Karpas-422 (cell line): ENCODE measurements at places on chromosomes 2 and 18. TPM values are rescaled to one million over a fixed set of nuclear protein-coding genes. Genes with fewer than 3 reads are reported as not detected.

DNA sequence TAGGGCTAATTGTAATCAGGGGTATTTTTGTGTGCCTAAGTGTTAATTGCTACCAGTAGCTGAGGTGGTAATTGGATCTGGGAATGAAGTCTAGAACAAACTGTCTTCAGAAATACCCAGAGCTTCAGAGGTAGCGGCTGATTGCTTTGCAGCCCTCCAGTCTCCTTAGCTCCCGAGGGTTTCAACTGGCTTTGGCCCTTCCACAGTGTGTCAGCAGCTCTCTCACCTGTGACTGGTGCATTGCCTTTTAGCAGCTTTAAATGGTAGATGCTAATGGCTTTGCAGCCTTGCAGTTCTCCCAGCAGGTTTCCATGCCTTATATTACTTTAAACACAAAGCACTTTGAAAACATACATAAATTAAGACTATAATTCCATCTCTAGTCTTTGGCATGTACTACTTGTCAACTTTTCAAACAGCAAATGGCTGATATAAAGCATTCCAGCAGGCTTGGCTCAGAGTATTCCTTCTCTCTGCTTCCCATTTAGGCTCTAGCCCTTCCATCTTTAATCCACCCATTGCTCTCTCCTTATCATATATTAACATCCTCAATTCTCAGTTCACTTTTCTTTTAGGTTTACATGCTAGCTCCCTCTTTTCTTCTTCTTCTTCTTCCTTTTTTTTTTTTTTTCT is 156.4 kb upstream of the GALNT13 start:
- no peak for DNase-seq

- DNase-seq = no peak
These were observed 5.1 kb downstream of the CXCR1 start for GRCh38 chr2:218161644-218162043.

DNA sequence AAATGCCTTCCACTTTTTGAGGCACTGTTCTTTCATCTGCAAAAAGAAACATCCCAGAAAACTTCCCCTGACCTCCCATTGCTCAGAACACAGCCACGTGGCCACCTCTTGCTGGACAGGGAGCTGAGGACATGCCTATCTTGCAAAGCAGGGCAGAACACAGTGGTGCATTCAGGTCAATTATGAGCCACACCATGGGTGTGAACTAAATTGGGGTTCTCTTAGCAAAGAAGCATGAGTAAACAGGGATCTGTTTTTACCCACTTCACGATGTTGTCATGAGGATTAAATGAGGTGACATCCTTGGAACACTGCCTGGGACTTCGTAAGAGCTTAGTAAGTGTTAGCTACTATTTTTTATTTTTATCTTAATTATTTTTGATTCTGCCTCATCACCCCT is 25.1 kb downstream of the BMP10 start:
- DNase-seq = no peak

The RAB6D gene
- total RNA-seq = not detected in 2 replicates

The SOS1 gene
- 34.6 and 91.7 TPM in 2 replicates for total RNA-seq

GRCh38 chr2:86706220-86706619 is 13.9 kb upstream of the RMND5A start:
- DNase-seq = no peak

DNA sequence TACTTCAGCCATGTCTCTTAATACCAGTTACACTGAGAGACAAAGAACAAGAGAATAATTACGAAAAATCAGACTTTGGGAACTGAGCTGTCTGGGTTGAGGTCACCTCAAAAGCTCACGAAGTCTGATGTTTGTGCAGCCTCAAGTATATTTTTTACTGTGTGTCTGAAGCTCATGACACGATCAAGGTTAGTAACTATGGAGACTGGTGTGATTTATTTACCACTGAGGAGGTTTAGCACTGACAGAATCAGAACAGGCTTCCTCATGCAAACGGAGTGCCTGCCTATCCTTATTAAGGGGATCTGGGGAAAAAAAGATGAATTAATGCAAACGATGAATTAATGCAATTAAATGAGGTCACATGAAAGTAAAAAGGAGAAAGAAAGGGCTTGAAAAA is 61.1 kb upstream of the RAPH1 start:
- DNase-seq = no peak

GRCh38 chr2:11500702-11501303 is 33.0 kb upstream of the GREB1 start:
- DNase-seq = no peak

The SERPINB2 gene
- not detected in 2 replicates for total RNA-seq

DNA sequence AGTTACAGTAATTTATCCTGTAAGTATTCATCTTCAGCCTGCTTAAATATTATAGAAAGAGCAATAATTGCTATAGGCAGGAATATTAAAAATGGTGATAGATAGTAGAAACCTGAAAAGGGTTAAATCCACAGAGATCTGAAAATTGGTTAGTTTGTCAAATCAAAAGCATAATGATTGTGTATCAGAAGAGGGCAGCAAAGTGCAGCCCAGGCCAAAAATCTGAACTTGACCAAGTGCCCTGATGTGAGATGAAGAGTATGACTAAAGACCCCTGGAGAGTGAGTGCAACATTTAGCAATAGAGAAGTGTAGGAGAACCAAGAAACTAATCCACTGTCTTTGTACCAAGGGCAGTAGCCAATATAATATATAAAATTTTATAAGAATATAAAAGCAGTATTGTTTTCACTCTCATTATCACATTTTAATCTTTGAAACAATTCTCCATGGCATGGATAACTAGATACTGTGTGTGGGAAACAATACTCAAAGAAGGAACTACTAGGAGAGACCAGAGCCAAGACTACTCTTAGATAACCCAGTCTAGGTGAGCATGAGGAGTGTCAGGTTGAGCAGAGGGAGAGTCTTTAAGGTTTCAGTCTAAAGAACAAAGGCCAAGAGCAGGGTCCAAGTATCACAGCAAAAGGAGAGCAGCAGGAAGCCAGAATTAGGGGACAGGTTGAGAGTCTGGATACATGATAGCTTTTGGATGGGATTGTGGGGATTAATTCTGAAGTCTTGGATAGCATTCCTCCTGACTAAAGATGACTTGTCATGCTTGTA is 148.7 kb downstream of the CALCRL start:
- DNase-seq = no peak

DNA sequence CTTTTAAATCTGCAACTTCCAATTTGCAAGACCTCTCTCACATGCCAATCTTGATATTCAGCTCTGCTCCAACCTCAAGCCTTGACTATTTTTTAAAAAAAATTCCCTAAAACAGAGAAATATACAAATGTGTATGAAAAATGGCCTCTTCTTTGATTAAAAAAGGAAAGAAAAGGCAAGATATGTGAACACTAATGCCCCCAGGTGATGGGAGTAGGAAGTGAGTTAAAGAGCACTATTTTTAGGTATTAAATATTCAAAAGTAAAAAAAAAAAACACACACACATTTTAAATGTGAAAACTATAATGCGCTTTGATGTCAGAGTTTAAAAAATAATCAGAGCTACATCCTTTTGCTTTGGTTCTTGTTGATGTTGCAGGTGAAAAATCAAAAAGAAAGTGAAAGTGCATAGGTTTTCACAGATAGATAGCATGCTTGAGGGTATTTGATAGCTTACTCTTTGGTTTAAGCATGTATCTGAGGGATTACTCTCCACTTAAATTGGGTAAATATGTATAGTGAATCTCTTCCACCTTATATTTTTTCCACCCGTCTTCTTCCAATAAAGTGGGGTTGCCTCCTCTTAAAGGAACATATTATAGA is 406.0 kb upstream of the POU3F3 start:
- DNase-seq = peak; percentile 42

The UBXN4 gene
- 49.9 and 65.9 TPM in 2 replicates for total RNA-seq

GRCh38 chr18:32301976-32302743 is 112.3 kb downstream of the MEP1B start:
- DNase-seq = no peak

DNA sequence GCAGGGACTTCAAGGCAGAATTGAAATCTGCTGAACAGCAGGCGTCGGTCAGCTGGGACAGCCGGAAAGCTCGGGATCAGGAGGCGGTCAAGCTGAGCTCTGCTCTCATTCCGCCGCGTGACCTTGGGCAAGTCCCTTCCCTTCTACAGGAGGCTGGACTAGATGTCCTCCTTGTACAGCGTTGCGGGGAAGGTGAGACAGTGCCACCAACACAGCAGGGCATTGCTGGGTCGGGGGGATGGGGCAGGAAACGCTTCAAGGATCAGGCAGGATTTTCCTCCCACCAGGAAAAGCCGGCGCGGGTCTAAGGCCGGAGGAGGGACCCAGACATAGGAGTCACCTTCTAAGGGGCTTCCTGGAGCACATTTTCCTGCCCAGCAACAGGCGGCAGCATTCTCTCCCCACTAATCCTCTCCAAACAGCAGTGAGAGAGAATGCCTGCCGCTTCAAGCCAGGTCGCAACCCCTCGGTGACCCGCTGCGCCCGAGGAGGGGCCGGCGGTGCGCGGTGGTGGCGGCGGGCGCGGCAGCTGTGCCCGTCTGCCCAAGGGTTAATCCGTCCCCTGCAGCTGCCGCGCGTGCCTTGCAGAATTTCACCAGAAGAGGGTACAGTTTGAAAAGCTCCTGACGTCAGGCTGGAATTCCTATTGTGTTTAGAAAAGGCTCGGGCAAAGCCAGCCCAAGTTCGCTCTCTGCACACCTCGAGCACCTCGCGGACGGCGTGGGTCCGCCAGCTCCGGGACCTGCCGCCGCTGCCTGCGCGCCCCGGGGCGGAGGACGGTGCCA is at the start of gene KCNF1:
Gene KCNF1, plus strand, starts transcription at position 644 of the 785 bp plus-strand sequence. CDS start 493 bp downstream, outside the sequence.
- DNase-seq = no peak

DNA sequence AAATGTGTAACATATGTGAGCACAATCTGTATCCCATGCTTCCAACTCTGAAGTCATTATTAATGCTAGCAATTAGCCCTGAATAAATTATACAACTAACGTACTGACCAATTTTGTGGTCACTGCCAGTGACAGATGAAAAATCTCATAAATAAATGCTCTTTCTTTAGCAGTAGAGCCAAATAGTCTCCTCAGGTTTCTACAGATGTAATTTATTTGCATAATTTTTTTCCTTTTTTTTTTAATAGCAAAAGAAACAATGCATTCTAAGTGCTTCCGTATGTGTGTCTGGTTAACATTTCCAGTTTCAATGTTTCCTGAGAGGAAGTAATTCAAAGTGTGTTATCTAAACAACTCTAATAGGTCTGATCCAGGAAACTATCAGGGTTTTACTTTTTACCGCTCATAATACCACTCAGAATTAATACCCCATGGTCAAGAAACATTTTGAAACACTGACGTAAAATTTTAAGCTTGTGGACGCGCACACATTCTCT is 108.4 kb downstream of the MEP1B start:
- no peak for DNase-seq

GRCh38 chr2:95001051-95001562 is 24.4 kb upstream of the MAL start:
- DNase-seq = no peak

The ICA1L gene
- 10.1 and 13.2 TPM in 2 replicates for total RNA-seq

DNA sequence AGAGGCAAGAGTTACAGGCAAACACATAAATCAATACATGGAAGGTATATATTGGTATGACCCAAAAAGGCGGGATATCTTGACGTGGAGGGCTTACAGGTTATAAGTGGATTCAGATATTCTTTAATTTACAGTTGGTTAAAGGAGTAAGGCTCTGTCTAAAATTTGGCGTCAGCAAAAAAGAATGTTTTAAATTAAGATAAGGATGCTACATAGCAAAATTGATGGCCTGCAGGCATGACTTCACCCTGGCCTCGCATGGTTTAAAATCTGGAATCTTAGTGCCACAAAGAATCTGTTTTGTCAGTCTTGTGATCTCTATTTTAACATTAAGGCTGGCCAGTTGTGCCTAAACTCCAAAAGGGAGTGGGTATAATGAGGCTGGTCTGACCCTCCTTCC is 58.4 kb upstream of the REL start:
- no peak for DNase-seq

The TMX3 gene
- 69.2 and 154 TPM in 2 replicates for total RNA-seq

The ABCG8 gene
- total RNA-seq = not detected in 2 replicates

- no peak for DNase-seq
These were observed 312.1 kb upstream of the MYT1L start for GRCh38 chr2:2642906-2643890.

The ABCB11 gene
- 0.07 TPM in 1 of 2 replicates, not detected in the other for total RNA-seq

The EMILIN1 gene
- 0.47 TPM in 1 of 2 replicates, not detected in the other for total RNA-seq

The WNT10A gene
- 2.9 and 3.8 TPM in 2 replicates for total RNA-seq

- DNase-seq = no peak
These were observed 18.6 kb downstream of the ARL4C start for GRCh38 chr2:234478121-234478858.

The KCNE4 gene
- not detected in 2 replicates for total RNA-seq

DNA sequence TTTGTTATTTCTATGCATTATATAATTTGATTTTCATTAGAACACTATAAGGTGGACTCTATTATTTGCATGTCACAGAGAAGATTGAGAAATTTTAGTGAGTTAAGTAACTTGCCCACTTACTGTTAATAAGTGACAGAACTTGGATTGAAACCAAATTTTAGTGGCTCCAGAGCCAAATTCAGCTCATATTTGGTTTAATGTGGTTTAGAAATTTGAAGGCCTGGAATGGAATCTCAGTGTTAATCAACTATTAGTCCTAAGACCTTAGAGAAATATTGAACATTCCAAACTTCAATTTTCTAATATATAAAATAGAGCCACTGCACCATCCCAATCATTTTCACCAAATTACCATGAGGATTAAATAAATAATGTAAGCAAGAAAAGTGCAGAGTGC is 281.6 kb downstream of the ZNF385B start:
- DNase-seq = no peak

The SH3RF3 gene
- total RNA-seq = 0.11 and 0.34 TPM in 2 replicates

DNA sequence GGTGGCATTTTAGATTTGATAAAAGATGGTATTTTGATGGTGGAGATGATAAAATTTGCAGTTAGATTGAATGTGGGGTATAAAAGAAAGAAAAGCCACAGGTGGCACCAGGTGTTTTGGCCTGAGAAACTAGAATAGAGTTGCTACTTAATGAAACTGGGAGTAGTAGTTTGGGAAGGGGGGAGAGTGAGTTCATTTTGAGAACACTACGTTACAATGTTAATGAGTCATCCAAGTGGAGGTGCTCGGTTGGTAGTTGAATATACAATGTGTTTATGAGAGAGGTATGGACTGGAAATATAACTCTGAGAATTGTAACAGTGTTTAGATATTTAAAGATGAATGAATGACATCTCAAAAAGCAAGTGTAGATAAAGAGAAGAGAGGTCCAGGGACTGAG is 26.4 kb downstream of the EPG5 start:
- DNase-seq = no peak

The FLACC1 gene
- 0.18 and 13.2 TPM in 2 replicates for total RNA-seq

DNA sequence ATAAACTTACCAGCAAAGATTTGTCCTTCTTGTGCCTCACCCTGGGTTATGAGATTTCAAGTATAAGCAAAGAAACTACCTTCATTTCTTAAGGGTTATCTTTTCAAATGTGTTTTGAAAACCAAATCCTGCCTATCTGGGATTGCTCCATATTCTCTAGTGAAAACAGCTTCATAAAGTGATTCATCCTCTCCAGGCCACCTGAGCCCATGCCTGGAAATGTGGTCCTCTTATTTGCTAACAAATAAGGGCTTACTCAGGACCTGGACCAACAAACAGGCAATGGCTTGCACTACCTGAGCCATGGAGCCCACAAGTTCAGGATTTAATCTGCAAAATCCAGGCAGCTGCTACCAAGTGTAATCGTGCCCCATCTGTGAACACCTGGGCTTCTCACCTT is 234.4 kb upstream of the RBBP8 start:
- DNase-seq = no peak
